Smooth muscle cell of trachea (primary cell): ENCODE measurements at places on chromosomes 13 and 19. TPM values are rescaled to one million over a fixed set of nuclear protein-coding genes. Genes with fewer than 3 reads are reported as not detected.

Gene SLC17A7
- total RNA-seq = 0.15 and 0.33 TPM in 2 replicates

Gene CDC37
- total RNA-seq = 166 and 189 TPM in 2 replicates

Gene ZNF382
- total RNA-seq = 9.7 and 12.9 TPM in 2 replicates

Gene EPSTI1
- 3.8 and 8.1 TPM in 2 replicates for total RNA-seq

Gene CYP4F8
- total RNA-seq = not detected in 2 replicates

Gene ZNF442
- 3.5 and 3.9 TPM in 2 replicates for total RNA-seq

Gene NKPD1
- total RNA-seq = under 0.01 and 0.66 TPM in 2 replicates

Gene PALM
- total RNA-seq = 3.9 and 41.4 TPM in 2 replicates

Gene EBI3
- total RNA-seq = 0.83 TPM in 1 of 2 replicates, not detected in the other

Gene CYP2S1
- 1.8 and 5.7 TPM in 2 replicates for total RNA-seq

Gene MAG
- not detected in 2 replicates for total RNA-seq

Gene TNNI3
- total RNA-seq = 0.66 TPM in 1 of 2 replicates, not detected in the other

Gene CAMSAP3
- total RNA-seq = under 0.01 TPM in 1 of 2 replicates, not detected in the other

Gene NTF4
- not detected in 2 replicates for total RNA-seq

Gene FCGBP
- 1.2 and 1.5 TPM in 2 replicates for total RNA-seq

Gene ZNF790
- total RNA-seq = 6.8 and 8.3 TPM in 2 replicates

Gene TUBA3C
- 0.15 TPM in 1 of 2 replicates, not detected in the other for total RNA-seq

Gene PLIN5
- total RNA-seq = not detected in 2 replicates

Gene IGSF23
- 0.17 TPM in 1 of 2 replicates, not detected in the other for total RNA-seq

Gene LTBP4
- total RNA-seq = 161 and 308 TPM in 2 replicates

Gene CACNG7
- 0.44 and 2.6 TPM in 2 replicates for total RNA-seq

Gene TICAM1
- total RNA-seq = 5.6 and 6.8 TPM in 2 replicates

Gene SIGLEC7
- not detected in 2 replicates for total RNA-seq

Gene ZNF724
- 1.8 and 6.7 TPM in 2 replicates for total RNA-seq

Gene SLC25A41
- total RNA-seq = under 0.01 TPM in 1 of 2 replicates, not detected in the other

Gene STOML3
- not detected in 2 replicates for total RNA-seq

Gene ACER1
- total RNA-seq = not detected in 2 replicates

Gene VWA8
- total RNA-seq = 21.7 and 30.3 TPM in 2 replicates

Gene LIM2
- total RNA-seq = not detected in 2 replicates

Gene NCAN
- under 0.01 TPM in 2 replicates for total RNA-seq

Gene KCNRG
- 2.6 and 5.6 TPM in 2 replicates for total RNA-seq

Gene NXNL1
- not detected in 2 replicates for total RNA-seq

Gene CA11
- 1.6 and 2.8 TPM in 2 replicates for total RNA-seq

Gene ATP1A3
- under 0.01 and 0.15 TPM in 2 replicates for total RNA-seq

Gene FFAR1
- total RNA-seq = not detected in 2 replicates

Gene IGFL1
- not detected in 2 replicates for total RNA-seq

Gene PRX
- 2.2 and 3.8 TPM in 2 replicates for total RNA-seq

Gene TNNT1
- total RNA-seq = 6.8 and 20.8 TPM in 2 replicates

Gene TMEM145
- total RNA-seq = 0.33 TPM in 1 of 2 replicates, not detected in the other

Gene GPR12
- not detected in 2 replicates for total RNA-seq

Gene PTGIR
- total RNA-seq = 2.9 and 6.8 TPM in 2 replicates

Gene TMEM38A
- total RNA-seq = 1.9 and 5.6 TPM in 2 replicates

Gene CEACAM19
- 1.2 and 2.6 TPM in 2 replicates for total RNA-seq

Gene ZNF491
- 3.8 and 4.6 TPM in 2 replicates for total RNA-seq

Gene POU2F2
- total RNA-seq = 0.17 TPM in 1 of 2 replicates, not detected in the other

Gene LHB
- not detected in 2 replicates for total RNA-seq

Gene LAIR1
- total RNA-seq = not detected in 2 replicates

Gene F7
- under 0.01 TPM in 1 of 2 replicates, not detected in the other for total RNA-seq

Gene NDUFA13
- 181 TPM in 2 replicates for total RNA-seq

Gene EFNA2
- total RNA-seq = not detected in 2 replicates

Gene ARHGEF1
- total RNA-seq = 37.5 and 39.9 TPM in 2 replicates
